ENCODE measurements at places on chromosomes 1 and 21. TPM values are rescaled to one million over a fixed set of nuclear protein-coding genes. Genes with fewer than 3 reads are reported as not detected.
A peak's percentile ranks its signal among the peaks of the same experiment; 100 is the strongest.

DNA sequence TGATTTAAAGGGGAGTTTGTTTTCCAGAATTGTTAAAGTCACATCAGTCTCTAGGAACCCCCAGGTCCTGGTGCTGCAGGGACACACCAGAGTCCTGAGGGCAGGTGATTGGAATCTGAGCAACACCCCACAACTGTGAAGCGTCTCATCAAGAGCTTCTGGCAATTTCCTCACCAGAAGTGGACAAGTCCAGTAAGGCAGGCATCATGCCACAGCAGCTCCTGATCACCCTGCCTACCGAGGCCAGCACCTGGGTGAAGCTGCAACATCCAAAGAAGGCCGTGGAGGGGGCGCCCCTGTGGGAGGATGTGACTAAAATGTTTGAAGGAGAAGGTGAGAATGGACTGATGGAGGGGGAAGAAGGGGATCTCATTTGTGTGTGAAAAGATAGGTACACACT, 2.1 kb downstream of the ZFP69 start:
- no peak for DNase-seq

GRCh38 chr1:161988413-161988812, 35.3 kb downstream of the OLFML2B start:
- DNase-seq = no peak

- DNase-seq = no peak
These were observed 29.9 kb upstream of the SLC44A3 start for GRCh38 chr1:94790246-94790645.

DNA sequence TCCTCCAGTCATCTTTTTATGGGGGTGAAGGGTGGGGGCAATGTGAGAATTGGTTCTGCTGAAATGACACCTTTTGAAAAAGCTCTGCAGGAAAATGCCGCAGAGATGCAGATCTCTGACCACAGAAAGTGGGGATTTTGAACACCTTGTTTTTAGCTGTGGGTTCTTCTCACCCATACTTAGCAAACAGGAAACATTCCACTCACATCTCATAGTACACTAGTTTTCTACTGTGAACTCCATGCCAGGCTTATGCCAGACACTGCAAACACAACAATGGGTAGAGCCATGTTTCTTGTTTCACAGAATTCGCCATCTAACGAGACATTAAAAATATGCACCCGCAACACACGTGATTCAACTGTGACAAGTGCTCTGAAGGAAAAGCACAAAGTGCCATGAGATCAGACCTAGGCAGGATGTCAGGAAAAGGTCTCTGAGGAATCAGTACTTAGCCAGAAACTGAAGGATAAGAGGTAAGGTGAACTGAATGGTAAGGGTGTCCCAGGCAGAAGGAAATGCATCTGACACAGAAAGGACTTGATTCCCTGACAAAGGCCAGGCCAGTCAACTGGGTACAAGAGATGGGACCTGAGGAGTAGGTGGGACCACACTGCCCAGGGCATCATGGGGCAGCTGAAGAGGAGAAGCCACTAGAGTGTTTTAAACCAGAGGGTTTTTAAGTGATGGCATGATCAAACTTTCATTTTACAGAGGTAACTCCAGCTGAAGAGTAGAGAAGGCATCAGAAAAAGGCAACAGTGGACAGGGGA, 83.8 kb upstream of the JAK1 start:
- no peak for DNase-seq

DNA sequence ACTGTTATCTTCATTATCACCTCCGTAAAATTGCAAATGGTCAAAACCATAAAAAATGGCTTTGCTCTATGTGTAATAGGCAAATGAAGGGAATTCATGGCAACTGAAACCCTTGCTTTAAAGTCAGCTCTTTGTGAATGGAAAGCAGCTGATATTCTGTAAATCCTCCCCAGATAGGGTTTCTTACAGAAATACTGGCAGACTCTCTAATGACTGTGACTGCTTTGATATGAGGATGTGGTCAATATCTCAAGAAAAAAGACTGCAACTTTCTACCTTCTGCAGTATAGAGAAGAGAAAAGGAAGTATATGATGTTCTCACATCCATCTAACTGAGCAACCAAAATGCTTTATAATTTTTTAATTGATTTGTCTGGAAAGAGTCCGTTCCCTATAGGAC, 193.1 kb downstream of the ST6GALNAC3 start:
- no peak for DNase-seq

DNA sequence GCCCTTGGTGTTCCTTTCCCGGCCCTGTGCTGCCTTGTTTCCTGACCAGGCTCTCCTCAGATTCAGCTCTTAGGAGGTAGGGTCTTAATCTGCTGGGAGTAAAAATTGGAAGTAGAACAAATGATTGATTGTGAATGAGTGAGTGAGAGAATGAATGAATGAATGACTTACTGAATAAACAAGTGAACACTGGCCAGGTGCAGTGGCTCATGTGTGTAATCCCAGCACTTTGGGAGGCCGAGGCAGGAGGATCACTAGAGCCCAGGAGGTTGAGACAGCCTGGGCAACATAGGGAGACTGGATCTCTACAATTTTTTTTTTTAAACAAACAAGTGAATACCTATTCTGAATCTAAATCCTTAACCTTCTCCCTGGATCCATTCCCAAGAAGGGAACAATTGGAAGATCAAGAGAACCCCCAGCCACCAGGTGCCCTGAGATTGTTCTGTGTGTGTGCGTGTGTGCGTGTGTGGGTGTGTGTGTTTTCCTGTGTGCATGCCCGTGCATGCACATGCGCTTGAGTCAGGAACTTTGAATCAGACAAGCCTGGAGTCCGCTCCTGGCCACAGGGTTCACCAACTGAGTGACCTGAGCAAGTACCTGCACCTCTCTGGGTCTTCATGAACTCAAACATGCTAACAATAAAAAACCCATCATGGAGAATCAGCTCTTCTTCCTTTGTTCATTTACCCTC, 24.3 kb upstream of the CITED4 start:
- no peak for DNase-seq

DNA sequence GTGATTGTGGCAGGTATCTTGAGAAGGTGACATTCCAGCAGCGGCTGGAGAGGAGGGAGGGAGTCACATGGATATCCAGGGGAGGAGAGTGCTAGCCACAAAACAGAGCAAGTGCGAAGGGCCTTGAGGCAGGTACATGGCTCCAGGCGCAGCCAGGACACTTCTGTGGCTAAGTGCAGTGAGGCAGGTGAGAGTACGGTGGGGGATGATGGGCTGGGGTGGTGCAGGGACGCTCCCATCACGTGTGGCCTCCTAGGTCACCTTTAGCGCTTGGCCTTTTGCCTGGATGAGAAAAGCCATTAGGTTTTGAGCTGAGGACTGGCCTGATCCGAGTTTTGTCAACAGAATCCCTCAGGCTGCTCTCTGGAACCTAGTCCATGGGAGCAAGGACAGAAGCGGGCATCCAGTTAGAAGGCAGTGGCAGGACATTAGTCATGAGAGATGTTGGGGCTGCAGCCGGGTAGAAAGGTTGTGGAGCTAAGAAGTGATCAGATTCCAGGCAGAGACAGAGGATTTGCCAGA, 31.6 kb downstream of the SMYD2 start:
- no peak for DNase-seq

GRCh38 chr21:25647647-25648046, 8.6 kb downstream of the JAM2 start:
- DNase-seq = no peak

GRCh38 chr1:8666389-8667167, 150.9 kb downstream of the RERE start:
- DNase-seq = no peak

GRCh38 chr1:157955857-157956256, 37.6 kb upstream of the KIRREL1 start:
- DNase-seq = no peak

DNA sequence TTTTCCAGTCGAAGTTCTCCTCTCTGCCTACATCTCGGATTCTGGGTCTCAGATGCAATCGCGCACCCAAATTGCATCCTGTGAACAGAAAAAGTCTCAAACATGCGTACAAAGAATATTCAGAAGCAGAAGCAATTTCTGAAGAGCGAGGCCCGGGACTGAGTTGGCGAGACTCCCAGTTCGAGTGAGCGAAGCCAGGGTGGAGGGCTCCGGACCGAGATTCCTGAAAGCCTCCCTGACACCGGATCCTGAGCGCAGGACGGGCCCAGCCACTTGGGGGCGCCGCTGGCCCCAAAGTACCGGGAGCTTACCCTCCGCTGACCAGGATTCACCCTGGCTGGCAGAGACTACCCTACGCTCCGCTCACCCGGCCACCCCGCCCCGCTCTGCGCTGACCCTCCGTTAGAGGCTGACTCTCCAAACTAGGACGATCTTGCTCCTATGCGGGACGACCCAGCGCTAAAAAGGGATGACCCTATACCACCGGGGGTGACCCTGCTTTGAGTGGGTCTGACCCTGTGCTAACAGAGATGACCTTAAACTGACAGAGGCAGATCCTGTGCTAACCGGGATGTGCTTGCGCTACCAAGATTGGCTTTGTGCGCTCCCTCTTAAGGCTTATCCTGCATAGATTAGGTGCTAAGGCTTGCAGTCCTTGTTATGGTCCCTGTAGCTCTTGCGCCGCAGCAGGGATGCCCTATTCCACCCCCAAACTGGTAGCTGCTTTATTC, 12.1 kb downstream of the FOXD2 start:
- no peak for DNase-seq

DNA sequence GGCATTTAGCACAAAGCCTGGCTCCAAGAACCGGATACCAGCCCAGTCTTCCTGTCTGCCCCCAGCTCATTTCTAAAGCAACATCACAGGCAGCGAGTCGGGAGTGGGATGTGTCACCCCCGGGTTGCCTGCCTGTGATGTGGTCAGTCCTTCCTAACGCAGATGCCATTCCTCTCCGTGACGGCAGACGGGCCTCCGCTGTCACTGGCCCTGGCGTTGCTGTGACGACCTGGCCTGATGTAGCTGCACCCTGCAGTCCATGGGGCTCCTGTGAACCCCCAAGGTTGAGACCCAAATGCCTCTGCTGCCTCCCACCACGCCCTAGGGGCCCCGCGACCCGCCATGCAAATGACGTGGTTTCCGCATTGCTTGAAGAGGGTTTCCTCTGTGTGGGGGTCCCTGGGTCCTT, 12.3 kb downstream of the TNFRSF1B start:
- peak; percentile 72 for DNase-seq

Gene SYDE2
- total RNA-seq = 16.7 TPM

Gene RIMS3
- total RNA-seq = 16.7 TPM

Gene RAB7B
- 1.7 TPM for total RNA-seq

All from aorta (tissue), 5 donors.